Smooth muscle cell of the pulmonary artery (primary cell): ENCODE measurements at places on chromosomes 2 and 18. TPM values are rescaled to one million over a fixed set of nuclear protein-coding genes. Genes with fewer than 3 reads are reported as not detected.

EGR4 gene
- not detected in 2 replicates for total RNA-seq

POTEC gene
- under 0.01 TPM in 2 replicates for total RNA-seq

HJURP gene
- 2.6 and 5.2 TPM in 2 replicates for total RNA-seq

PSMA8 gene
- total RNA-seq: not detected in 2 replicates

CHRND gene
- total RNA-seq: not detected in 2 replicates

CKAP2L gene
- 1.3 and 4.0 TPM in 2 replicates for total RNA-seq
